Fibroblast of skin of left quadriceps (primary cell): ENCODE measurements at places on chromosomes 5 and 9.

- DNase-seq = no peak
These were observed 29.2 kb upstream of the LAMC3 start for GRCh38 chr9:130979591-130980385.

DNA sequence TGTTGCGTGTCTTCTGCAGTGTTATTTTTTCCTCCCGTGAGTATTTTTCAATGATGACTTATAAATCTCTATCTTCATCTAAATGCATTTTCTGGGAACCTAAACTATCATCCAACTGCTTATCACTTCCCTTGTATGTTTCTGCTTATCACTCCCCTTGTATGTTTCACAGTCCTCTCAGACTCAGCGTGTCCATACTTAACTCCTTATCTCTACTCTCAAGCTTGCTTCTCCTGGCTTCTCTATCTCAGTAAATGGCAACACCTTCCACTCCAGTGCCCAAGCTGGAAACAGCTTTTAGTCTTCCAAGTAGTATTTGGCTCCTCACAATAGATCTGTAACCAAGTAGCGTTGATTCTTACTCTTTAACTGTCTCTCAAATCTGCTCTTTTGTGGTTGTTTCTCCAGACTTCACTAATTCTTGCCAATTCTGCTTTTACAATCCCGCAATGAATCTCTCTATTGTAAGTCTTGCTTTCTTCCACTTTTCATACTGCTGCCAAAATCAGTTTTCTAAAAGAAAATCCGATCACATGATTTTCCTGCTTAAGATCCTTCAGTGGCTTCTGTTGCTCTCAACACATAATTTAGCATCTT lies 33.8 kb upstream of the TXNDC8 start:
- no peak for DNase-seq

GRCh38 chr9:126480813-126481212 lies 132.9 kb upstream of the LMX1B start:
- no peak for DNase-seq

GRCh38 chr9:73162987-73163768 lies 11.5 kb downstream of the ANXA1 start:
- no peak for DNase-seq

GRCh38 chr5:67971223-67971830 lies 244.2 kb upstream of the PIK3R1 start:
- peak; percentile 65 for DNase-seq

DNA sequence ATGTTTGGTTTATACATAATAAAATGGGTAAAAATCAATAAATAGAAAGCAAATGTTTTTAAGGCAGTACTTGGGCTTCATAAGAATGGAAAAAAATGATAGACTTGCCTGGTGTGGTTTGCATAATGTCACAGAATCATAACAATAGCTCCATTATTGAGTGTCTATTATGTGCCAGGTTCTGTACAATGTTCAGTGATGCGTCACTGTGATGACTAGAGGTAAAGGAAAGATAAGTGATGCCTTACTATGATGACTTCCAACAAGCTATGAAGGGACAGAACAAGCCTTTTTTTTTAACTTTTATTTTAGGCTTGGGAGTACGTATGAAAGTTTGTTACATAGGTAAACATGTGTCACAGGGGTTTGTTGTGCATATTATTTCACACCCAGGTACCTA lies 128.8 kb downstream of the TMC1 start:
- DNase-seq = no peak

GRCh38 chr9:138007566-138007917 lies 130.0 kb downstream of the CACNA1B start:
- DNase-seq = no peak

GRCh38 chr5:157602505-157602904 lies 26.9 kb upstream of the ADAM19 start:
- DNase-seq = no peak

- no peak for DNase-seq
These were observed 102.2 kb downstream of the DEPDC1B start for GRCh38 chr5:60597572-60598320.
